ENCODE measurements at places on chromosomes 11 and 22.

GRCh38 chr11:122647736-122648275 lies 7.7 kb upstream of the UBASH3B start:
- ATAC-seq, result no peak

GRCh38 chr11:111417011-111417765 lies 38.1 kb upstream of the POU2AF1 start:
- no peak for ATAC-seq

DNA sequence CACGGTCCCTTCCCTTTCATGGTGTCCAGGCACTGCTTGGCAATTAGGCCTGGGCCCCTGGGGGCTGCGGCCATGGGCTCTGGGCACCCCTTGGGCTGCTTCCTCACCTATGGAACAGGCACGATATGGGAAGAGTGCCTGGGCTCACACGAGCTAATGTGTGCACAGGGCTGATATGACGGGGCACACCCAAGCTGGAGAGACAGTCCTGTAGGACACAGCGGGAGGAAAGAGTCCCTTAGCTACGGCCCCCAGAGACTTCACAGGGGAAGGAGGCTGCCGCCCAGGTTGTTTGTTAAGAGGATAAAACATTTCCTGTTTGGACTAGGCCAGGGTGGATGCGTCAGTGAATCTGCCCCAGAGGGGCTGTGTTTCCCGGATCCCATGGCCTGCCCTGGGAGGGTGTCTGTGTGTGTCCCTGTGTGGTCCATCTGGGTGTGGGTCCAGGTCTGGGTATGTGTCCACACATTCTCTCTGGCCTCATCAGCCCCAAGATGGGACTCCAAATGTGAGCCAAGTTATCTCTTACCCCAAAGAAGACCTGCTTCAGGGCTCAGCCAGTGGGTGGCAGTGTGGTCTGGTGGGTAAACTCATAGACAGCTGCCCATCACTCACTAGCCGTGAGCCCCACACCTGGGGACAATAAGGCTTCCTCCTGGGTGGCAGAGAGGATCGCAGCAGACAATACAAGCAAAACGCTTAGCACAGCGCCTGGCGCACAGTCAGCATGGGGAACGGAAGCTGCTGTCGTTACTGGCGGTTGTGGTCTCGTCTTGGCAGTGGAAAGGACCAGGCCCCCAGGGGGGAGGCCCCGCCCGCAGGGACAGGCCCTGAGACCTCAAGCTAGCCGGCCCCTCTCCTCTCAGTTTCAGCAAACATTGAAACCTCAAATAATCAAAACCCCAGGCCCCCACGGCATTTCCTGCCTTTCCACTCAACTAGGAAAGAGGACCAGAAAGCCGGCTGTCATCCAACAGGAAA lies 3.2 kb upstream of the EMID1 start:
- ATAC-seq, result no peak

GRCh38 chr22:25663654-25664053 lies 78.3 kb upstream of the MYO18B start:
- ATAC-seq, result no peak

DNA sequence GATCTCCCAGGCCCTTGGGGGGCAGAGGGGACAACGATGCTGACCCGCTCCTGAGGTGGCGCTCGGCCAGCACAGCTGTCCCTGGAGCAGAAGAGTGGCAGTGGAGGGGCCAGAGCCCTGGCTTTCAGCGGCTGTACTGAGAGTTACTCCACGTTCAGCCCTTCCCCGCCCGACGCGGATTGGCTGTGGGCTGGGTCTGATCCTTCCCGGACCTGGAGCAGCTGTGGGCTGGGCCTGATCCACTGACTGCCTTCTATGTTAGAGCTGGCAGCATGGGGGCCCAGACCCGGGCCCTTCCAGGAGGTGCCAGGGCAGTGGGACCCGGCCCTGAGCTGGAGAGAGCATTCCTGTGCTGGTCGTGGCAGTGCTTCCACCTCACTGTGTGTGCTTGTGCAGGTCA lies 27.8 kb downstream of the YWHAH start:
- ATAC-seq, result no peak

DNA sequence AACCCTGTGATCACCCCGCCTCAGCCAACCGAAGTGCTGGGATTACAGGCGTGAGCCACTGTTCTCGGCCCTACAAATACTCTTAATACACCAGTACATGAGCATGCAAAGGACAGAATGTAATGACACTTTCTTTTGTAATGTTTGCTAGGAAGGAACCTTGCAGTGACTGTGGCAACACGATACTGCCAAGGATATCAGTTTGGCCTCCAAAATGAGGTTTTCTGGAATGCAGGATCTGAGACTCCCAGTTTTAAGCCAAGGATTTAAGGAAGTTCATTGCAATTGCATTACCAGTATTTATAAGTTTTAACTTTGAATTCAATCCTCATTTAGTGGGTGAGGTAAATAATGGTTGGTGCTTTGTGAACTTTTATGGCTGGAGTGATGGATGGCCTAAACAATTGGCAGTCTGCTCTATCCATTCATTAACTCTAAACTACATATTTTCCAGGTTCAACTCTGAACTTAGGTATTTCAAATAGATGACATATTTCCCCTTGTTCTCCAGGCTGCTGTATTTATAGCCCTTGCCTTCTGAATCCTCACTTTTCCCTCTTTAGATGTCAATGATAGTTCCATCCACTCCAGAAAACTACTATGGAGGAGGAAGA lies 330.3 kb downstream of the C11orf87 start:
- no peak for ATAC-seq

GRCh38 chr22:20595461-20595860 lies 88.1 kb downstream of the MED15 start:
- ATAC-seq, result no peak

GRCh38 chr11:103716363-103716762 lies 320.1 kb upstream of the DDI1 start:
- ATAC-seq, result no peak

DNA sequence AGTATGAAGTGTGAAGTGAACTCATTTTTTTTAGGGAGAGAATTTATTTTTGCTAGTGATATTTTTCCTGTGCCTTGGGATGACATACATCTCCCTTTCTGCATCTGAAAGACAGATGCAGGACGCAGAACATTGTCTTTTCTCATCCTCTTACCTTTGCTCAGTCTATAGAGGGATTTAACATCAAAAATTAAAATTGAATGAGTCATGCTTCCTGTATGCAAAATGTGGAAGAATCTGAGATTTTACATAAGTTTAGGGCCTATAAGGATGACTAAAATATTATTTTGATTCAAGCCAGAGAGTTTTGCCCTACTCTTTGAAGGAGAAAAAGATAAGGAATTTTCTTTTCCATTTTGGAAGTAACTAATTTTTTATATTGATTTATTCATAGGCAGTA lies 27.3 kb downstream of the XRCC6 start:
- ATAC-seq, result no peak

DNA sequence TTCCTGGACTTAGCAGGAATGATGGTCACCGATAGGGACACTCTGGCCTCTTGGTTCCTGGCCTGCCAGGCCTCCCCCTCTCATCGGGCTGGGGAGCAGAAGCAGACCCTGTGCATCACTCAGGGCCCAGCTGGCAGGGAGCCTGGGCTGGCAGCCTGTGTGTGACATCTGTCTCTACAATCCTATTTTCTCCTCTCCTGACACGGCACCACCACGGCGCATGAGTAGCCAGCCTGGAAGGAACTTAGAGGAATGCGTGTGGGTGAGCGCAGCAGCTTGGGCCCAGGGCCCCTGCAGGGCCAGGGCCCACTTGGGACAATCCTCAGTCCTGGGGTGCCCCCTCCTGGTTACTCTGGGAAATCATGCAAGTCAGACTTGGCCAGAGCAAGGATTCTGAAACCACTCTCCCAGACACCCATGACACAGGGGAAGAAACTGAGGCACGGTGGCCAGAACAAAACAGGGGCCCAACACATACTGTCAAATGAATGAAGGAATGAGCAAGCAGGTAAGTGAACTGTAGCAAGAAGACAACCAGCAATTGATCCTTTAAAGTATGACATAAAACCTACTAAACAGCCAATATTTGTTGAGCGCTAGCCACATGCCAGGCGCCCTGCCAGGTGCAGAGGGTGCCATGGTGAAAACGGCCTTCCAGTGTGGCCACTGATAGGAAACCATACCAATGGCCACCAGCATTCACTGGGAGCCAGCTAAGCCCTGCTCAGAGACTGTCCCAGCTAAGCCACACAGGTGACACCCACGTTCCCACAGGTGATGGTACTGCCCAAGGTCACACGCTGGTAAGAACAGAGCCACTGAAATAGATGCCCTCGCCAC lies 13.3 kb downstream of the RSPH14 start:
- peak; percentile 94 for ATAC-seq

- no peak for ATAC-seq
Measured at GRCh38 chr11:119619665-119620064, 109.3 kb downstream of the NECTIN1 start.

- ATAC-seq, result no peak
Measured at GRCh38 chr11:93220078-93220477, 22.3 kb upstream of the SLC36A4 start.

GRCh38 chr11:2269601-2270321 lies 627 bp downstream of the ASCL2 start:
- peak; percentile 68 for ATAC-seq

DNA sequence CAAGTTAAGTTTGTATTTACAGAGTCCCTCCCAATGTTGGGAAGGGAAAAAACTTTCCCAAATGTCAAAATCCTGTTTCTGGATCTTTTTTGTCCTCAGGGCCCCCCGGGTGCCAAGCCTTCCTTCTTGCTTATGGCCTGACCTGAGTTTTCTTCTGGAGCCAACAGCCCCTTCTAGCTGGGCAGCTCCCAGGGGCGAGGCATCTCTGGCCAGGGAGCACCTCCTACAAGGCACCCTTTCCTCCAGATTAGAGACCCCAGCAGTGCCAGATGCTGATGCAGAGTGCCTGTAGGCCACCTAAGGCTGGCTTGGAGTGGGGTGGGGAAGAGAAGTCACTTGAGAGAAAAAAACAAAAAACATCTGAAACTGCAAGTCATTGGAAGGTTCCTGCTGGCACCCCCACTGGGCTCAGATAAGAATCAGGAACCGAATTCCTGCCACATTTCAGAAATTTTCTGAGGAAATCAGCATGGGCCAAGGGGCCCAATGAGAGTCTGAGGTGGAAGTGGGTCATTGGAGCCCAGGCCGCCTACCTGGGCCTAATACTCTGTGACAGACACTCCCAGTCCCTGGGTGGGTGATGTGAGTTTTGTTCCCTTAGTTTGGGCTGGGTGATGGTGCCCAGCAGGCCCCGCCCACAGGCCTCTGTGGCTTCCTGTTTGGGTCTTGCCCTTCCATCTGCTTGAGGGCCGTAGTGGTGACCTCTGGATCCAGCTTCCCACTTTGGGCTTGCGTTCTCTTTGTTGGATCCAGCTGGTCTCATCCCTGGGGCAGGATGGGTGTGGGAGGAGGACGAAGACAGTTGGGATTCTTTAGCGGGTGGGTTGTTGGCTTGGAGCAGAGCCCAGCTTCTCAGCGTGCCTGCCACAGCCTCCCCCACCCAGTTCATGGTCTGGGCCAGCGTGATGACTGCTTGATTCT lies 40.6 kb downstream of the PARVA start:
- ATAC-seq, result peak; percentile 57

GRCh38 chr11:117876341-117877119 lies at the start of gene FXYD6:
Gene FXYD6, minus strand, starts transcription at chr11:117876658. Its CDS starts 33,882 bp downstream, at chr11:117842776.
- peak; percentile 33 for ATAC-seq

- no peak for ATAC-seq
Measured at GRCh38 chr11:121892131-121892681, 223.8 kb downstream of the BLID start.

DNA sequence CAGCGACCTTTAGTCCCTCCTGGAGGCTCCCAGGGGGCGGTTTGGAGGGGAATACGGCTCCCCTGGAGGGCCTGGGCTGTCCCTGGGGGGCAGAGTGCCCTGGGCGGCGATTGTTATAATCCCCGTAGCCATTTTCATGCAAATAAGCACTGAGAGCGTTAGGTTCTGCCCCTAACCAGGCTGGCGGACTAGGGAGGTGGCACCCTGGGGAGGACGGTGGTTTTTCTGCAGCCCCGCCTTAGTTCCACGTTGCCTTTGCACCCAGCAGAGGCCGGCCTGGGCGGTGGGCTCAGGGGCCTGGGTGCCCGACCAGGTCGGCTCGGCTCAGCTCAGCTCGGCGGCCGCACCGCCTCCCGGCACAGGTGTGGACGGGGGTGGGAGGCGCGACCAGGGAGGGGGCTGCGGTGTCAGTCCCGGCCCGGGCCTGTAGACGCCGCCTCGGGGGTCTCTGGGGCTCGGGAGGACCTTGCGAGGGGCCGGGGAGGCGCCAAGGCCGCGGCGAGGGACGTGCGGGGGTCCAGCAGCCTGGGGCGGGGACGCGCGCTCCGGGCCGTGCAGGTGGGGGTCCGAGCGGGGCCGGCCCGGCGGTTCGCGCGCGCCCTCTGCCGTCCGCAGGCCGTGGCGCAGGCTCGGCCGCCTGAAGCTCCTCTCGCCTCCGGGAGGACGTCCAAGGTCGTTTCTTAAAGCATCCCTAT lies 2.3 kb upstream of the DUSP8 start:
- peak; percentile 74 for ATAC-seq

- no peak for ATAC-seq
Measured at GRCh38 chr11:9827708-9828107, 163.8 kb downstream of the SWAP70 start.

All from SK-N-SH treated with all-trans-retinoic acid at 6 μM for 48 hours (cell line).